NCI-H1092 treated with DMSO at 0.1 percent for 48 hours (cell line): ENCODE measurements at places on chromosomes 1 and 21.
A peak's percentile ranks its signal among the peaks of the same experiment; 100 is the strongest.

DNA sequence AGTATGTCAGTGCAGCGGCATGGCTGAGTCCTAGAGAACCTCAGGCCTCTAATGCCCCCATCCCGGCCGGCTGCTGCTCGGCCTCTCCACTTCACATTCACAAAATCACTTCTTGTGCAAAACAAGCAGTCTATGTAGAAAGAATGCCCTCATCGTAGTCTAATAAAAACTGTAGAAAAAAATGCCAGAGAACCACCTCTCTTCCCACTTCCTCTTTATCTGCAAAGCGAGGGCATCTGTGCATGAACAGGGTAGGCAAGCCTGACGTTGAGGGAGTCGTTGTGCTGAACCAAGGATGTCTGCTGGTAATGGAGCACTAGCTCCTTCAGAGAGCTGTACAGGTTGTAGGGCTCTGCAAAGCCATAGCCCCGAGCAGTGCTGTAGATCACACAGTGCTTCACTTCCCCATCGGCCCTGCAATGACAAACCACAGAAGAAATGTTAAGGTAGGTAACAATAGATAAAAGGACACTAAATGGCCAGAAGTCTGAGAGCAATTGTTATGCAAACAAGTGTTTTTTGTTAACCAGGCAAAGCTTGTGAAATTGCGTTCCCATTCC is 88.9 kb downstream of the PIK3R3 start:
- no peak for DNase-seq

DNA sequence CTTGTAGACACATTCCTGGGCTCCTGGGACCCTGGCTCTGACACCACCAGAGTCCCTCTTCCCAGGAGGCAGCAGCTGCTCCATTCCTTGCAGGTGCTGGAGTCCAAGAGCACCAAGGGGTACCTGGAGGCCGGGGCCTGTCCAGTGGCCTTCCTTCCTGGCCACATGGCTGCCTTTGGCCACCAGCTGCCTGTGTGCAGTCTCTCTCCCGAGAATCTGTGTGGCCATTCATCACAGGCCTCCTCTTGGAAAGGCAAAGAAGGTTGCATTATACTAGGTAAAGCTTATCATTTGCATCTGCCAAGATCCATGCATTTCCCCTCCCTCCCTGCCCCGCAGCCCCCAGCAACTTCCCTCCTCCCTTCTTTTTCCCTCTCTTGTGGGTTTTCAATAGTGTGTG is 48.9 kb upstream of the OLIG2 start:
- DNase-seq, result no peak

DNA sequence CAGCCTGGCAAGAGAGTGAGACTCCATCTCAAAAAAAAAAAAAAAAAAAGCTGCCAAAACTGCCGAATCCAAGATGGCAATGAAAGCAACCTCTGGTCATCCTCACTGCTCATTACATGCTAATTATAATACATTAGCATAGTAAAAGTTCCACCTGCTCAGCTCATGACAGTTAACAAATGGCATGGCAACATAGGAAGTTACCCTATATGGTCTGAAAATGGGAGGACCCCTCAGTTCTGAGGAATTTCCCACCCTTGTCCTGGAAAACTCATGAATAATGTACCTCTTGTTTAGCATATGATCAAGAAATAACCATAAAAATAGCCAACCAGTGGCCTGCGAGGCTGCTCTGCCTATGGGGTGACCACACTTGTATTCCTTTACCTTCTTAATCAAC is 93.1 kb upstream of the PGBD5 start:
- no peak for DNase-seq

- DNase-seq, result no peak
Observed at GRCh38 chr1:101278845-101279244, 42.0 kb downstream of the S1PR1 start.

- no peak for DNase-seq
Observed at GRCh38 chr1:85349224-85349623, 72.8 kb upstream of the BCL10 start.

DNA sequence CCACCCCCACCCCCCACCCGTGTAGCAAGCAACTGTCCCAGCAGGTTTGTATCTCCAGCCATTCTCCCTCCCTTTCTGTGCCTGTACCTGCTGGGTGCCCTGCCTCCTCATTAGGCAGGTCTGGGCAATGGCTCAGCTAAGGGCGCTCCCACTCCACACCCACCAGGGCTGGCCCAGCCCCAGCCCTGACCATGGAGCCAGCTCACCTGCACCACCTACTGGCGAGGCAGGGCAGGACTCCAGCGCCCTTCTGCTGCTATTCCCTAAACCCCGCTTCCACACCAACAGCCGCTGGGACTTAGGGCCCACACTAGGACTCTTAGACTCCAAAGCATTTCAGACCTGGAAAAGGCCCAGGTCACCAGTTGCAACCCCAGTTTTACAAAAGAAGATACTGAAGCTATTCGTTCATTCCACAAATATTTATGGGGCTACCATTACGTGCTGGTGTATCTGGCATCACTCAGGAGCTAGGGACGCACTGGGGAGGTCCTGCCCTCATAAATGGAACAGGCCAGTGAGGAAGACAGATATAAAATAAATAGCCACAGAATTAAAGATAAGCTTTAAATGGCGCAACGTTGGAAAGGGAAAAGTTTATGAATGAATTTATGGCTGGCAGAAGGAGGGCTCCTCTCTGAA is 24.0 kb downstream of the PGLYRP3 start:
- DNase-seq, result no peak

DNA sequence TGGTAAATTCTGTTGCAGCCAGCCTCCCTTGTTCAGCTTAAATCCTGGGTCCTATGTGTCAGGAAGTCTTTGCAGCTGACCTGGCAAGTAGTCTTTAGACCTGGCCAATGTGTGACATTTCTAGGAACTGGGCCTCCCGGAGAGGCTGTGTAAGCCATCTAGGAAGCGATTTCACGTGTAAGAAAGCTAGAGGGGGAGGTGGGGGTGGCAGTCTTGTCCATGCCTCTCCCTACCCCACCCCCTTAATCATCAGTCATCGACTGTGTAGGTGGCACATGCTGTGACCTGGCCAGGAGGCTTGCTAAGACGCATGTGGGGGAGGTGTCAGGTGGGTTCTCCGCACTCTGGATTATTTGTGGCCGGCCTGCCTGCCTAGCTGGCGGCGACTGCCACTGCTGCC is 8.4 kb downstream of the C1orf226 start:
- DNase-seq, result no peak

DNA sequence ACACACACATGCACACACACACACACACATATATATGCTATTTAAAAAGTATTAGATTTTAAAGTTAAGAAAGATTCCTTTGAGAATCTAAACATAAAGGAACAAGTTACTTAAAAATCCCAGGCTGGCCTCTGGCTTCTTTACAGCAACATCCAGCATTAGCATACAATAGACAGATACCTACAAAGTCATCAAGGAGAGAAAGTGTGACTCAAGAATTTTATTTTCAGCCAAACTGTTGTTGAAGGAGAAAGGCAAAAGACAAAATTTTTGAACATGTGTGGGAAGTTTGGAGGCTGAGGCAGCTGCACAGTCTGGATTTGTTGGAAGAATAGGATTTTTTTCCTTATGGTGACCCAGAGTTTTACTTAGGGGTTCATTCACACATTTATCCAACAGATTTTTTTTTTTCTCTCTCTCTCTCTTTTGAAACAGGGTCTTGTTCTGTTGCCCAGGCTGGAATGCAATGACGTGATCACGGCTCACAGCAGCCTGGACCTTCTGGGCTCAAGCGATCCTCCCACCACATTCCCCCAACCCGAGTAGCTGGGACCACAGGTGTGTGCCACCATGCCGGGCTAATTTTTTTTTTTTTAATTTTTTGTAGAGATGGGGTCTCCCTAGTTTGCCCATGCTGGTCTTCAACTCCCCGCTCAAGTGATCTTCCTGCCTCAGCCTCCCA is 24.0 kb upstream of the SPOCD1 start:
- no peak for DNase-seq

GRCh38 chr1:208219659-208220282 is 24.4 kb downstream of the PLXNA2 start:
- no peak for DNase-seq

GRCh38 chr1:97308131-97308530 is 586.5 kb downstream of the PTBP2 start:
- DNase-seq, result no peak

DNA sequence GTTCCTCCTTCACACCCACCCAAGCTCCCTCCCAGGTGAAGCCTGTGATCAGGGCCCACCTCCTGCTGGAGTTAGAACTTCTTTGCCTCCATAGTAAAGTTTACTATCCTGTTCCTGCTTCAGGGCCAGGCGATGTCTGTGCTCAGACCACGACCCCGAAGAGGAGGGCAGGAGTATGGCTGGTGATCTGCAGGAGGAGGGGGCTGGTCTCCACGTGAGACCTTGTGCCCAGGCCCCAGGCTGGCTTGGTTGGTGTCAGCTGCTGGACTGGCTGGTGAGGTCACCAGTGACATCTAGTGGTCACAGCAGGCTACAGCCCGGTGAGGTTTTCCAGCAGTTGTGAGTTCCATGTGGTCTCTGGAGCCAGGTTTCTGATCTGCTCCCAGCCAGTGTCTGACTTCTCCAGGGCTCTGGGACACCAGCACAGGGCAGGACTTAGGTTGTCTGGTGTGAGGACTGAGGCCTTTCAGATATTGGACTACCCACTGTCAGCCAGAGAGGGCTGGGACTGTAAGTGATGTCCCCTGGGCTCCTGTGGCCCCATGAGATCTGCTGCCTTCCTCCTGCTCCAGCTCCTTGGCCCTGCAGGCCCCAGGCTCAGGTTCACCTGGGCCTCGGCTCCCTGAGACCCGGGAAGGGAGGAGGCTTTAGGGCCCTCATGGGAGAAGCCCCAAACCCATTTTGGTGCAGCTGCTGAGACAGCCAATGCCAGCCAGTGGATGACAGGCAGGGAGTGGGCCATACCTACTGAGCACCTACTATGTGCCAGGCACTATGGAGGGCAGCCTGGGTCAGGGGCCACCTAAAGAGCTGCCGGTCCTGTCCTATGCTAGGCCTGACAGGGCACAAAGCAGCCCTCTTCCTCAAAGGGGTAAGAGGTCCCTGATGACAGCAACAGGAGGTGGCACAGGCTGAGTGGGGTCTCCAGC is 6.0 kb upstream of the UBL4B start:
- DNase-seq, result peak; percentile 71

- no peak for DNase-seq
Observed at GRCh38 chr1:192521734-192522133, 53.8 kb upstream of the RGS1 start.

- no peak for DNase-seq
Observed at GRCh38 chr1:12798911-12799310, 7.7 kb downstream of the PRAMEF1 start.

DNA sequence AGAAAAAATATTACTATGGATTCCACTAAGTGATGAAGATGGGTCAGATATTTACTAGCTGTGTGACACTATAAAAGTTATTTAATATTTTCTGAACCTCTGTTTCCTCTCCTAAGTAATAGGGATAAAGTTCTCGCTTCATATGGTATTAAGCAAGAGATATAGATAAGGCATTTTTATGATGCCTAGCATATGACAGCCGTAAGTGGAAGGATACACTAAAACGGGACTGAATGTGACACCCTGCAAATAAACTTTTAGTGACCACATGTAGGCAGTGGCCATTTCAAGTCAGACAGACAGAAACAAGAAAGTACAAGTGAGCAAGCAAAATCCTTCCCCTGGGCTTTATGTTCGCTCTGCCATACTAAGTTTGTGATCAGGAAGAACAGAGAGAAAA is 14.2 kb downstream of the GBP3 start:
- DNase-seq, result no peak

DNA sequence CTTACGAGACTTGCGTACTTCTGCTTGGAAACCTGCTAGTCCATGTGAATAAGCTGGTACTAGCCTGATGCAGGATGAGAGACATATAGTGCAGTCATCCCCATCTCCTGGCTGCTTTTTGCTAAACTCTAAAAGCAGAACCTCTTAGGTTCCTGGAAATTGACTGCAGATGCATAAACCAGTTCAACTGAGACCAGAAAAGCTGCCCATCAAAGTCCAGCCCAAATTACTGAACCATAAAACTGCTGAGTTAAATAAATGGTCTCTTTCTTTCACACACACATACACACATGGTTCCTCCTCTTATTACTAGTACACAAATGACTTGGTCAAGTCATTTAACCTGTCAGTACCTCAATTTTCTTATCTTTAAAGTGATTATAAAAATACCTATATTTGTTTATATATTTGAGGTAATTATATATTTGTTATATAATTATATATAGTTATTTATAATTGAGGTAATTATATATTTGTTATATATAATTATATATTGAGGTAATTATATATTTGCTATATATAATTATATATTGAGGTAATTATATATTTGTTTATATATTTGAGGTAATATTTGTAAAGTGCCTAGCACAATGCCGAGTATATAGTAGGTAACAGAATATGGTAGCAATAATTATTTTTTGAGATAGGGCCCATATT is 25.2 kb upstream of the RABGAP1L start:
- DNase-seq, result no peak

- no peak for DNase-seq
Observed at GRCh38 chr1:182484531-182485257, 34.7 kb downstream of the RGSL1 start.

GRCh38 chr1:44985747-44986359 is 542 bp downstream of the EIF2B3 start:
- no peak for DNase-seq

- no peak for DNase-seq
Observed at GRCh38 chr21:29418813-29419212, 120.1 kb downstream of the BACH1 start.

DNA sequence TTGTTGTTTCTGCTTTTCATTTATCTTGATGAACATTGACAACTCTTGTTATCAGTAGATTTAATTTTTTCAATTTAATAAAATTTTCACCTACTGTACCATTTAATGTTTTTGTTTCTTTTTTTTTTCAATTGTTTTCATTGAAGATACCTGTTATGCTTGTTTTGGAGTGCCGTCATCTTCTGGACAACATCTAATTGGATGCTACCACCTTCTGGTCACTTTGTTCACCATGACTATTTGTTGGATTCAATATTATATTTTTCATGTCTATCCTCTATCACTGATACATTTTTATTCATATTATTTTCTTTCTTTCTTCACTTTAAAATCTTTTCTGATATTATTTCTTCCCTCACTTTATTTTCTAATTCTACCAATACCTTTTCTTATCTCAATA is 14.0 kb downstream of the KRTAP21-2 start:
- no peak for DNase-seq

- DNase-seq, result no peak
Observed at GRCh38 chr1:159000625-159001024, 9.1 kb upstream of the IFI16 start.

GRCh38 chr1:107897438-107898345 is 67.3 kb downstream of the VAV3 start:
- DNase-seq, result no peak

DNA sequence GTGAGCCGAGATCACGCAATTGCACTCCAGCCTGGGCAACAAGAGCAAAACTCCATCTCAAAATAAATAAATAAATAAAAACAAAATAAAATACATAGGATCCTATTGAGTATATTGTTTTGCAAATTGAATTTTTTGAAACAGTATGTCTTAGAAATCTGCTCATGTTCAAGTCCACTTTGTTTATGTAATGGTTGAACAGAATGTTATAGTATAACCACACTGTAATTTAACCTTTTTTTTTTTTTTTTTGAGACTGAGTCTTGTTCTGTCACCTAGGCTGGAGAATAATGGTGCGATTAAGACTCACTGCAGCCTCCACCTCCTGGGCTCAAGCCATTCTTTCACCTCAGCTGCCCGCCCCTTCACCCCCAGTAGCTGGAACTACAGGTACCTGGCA is 31.4 kb downstream of the PARK7 start:
- DNase-seq, result no peak

GRCh38 chr1:221886743-221887414 is 145.0 kb upstream of the DUSP10 start:
- DNase-seq, result no peak
